ENCODE measurements at places on chromosomes 12 and 14.

DNA sequence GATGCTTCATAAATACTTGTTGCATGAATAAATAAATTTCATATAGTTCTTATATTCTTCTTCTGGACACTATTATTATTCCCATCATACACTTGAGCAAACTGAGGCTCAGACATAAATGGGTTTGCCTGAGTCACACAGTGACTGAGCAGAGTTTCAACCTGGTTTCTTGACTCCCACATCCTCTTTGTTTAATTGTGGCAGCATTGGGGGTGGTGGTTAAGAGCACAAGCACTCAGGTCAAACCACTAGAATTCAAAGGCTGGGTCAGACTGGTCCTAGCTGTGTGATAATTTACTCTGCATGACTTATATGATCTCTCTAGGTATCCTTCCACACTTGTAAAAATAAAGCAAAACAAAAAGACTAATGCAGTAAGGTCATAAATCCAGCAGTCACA, 274.9 kb upstream of the SRRM4 start:
- no peak for DNase-seq

GRCh38 chr14:54001189-54001878, 44.7 kb upstream of the BMP4 start:
- DNase-seq = no peak

- no peak for DNase-seq
Measured at GRCh38 chr12:84069198-84069597, 843.4 kb downstream of the SLC6A15 start.

- no peak for DNase-seq
Measured at GRCh38 chr14:64758025-64758521, 53.8 kb downstream of the PLEKHG3 start.

- DNase-seq = no peak
Measured at GRCh38 chr12:57476162-57476992, 3.3 kb downstream of the ARHGAP9 start.

DNA sequence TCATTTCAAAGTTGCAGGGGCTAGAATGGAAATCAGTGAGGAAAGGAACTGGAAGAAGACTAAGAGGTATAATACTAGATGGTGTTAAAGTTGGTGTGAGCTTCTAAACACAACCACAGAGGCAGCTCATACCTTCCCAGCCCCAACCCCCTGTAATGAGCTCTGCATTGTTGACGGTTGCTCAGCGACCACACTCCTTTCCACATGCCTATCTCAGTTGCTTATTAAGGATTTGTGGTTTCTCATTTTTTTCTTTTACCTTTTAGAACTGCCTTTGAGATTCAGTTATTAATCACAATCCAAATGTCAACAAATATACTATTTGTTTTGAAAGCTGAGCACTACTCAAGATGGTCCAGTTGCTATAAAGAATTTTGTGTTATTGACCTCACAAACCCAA, 62.1 kb upstream of the KIF21A start:
- no peak for DNase-seq

DNA sequence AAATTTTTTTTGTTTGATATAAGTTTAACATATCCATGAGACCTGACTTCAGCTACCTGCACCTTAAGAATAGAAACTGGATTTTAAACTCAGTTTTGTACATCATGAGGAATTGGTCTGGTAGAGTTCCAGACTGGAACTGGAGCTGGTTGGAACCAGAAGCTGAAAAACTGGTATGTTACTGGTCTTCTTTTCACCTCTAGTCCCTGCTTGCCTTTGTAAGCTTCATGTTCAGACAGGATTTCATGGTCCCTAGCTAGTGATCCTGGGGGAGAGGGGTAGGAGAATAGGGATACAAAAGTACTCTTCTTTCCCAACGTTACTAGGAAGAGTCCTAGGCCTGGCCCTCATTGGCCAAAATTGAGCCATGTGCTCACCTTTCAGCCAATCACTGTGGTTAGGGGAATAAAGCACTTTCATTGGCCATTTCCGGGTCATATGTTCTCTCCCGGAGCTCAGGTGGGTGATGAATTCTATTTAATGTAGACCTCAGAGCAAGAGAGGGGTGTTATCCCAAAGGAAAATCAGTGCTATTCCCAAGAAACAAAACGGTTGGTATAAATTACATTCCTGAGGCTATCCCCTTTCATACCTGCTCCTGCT, 36.9 kb upstream of the APPL2 start:
- no peak for DNase-seq
